ENCODE measurements at places on chromosomes 4 and X.

DNA sequence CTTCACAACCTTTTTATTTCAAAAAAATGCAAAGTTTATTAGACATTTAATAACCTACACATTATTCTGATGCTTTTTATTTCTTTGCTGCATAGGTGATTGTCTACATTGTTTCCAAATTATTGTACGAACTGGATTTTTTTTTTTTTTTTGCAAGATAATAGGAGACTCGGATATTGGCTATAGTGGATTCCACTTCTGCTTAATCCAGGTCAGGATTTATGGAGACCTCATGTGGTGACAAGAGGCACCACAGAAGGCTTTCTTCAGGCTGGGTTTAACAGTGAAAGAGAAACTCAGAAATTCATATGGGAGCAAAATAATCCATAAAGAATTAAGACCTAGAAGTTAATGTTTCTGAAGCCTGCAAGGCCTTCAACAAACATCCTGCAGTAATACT, 2.4 kb upstream of the SLIT2 start:
- peak; percentile 30 for DNase-seq

DNA sequence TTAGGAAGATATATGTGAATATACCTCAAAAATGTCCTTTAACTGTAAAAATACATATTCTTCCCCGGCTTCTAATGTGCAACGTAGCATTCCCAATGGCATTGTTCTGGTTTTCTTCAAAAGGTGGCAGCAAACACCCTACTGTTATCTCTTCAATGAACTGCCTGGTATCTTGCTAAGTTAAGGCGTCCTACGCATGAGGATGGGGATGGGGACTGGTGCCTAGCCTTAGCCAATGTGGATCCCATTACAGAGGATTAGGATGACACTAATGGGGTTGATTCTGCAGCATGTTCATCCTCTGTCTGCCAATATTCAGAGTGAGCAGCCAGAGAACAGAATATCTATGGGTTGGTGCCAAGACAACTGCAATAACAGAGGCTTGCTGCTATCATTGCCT, 334.9 kb upstream of the ADGRL3 start:
- DNase-seq, result peak; percentile 54

GRCh38 chrX:40174854-40175510, 77.2 kb upstream of the BCOR start:
- no peak for DNase-seq

DNA sequence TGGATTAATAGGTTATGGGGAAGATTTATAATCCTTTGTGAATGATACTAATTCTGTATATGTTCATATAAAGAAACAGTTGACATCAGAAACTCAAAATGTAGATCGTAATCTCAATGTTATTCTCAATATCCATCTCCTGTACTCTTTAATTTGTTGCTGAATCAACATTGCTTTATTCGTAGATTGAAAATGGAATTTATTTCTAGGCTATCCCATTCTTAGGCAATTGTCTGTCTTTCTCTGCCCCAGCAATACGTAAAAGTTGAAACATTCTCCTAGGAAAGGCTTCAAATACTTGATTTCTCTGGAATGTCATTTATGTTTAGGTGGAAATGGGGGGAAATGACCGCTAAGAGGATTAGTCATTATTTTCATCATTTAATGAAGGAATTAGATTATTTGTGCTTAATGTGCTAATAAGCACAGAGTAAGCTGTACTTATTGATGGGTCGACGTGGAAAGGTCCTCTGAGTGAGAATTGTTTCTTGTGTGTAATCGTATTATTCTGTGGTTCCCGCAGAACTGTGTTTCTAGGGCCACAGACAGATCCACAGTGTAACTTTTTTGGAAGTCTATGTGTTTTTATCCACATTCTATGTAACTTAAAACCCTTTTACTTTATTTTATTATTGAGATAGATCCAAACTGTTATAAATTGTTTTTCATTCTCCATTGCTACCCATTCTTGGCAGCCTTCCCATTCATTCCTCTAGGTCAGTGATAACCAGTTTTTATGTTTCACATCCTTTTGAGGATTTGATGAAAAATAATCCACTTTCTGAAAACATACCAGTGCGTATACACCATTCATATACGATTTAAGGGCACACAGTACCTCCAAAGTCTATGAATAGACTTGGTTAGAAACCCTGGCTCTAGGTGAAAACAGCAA, 262.9 kb downstream of the ARHGAP10 start:
- no peak for DNase-seq

GRCh38 chr4:153527690-153528089, 61.5 kb downstream of the TMEM131L start:
- DNase-seq, result no peak
